Tibial artery (tissue), 4 donors: ENCODE measurements at places on chromosomes 6 and 20.

DNA sequence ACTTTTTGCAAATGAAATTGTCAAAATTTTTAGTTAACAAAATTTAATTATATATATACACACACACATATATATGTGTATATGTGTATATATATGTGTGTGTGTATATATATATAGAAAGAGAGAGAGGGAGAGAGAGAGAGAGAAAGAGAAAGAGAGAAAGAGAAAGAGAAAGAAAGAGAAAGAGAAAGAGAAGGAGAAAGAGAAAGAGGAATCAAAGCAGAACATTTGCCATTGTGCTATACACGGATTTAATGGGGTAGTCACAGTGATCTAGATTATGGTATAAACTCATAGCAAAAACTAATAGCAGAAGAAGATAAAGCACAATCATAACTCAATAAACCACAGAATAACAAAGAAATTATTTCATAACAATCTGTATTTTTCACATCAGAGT, 126.7 kb downstream of the DST start:
- DNase-seq: no peak

GRCh38 chr20:60465439-60465838, 507.2 kb downstream of the CDH26 start:
- no peak for DNase-seq

- no peak for DNase-seq
Measured at GRCh38 chr6:153401751-153402150, 270.7 kb upstream of the RGS17 start.

DNA sequence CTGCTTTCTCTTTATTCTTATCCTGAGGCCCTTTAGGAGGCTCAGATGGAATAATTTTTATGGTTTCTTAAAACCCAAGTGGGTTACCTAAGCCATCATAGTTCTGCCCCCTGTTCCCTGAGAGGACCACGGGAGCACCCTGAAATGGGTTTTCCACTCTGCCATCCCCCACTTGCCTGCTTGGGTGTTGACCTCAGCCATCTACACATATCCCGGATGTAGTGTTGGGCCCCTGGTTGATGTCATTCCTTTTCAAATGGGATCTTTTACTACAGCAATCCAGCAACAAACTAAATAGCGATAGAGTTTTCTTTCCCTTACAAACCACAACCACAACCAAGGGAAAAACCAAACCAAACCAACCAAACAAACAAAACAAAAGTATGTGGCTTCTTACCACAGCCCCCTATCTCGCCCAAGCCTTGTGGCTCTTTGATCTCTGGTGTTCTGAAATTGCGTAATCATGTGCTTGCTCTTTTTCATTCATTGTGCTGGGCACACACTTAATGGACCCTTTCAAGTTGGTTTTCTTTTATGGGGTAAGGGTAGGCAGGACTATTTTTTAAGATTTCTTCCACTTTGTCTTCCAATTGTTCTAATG, 154.9 kb downstream of the ESR1 start:
- DNase-seq: no peak

DNA sequence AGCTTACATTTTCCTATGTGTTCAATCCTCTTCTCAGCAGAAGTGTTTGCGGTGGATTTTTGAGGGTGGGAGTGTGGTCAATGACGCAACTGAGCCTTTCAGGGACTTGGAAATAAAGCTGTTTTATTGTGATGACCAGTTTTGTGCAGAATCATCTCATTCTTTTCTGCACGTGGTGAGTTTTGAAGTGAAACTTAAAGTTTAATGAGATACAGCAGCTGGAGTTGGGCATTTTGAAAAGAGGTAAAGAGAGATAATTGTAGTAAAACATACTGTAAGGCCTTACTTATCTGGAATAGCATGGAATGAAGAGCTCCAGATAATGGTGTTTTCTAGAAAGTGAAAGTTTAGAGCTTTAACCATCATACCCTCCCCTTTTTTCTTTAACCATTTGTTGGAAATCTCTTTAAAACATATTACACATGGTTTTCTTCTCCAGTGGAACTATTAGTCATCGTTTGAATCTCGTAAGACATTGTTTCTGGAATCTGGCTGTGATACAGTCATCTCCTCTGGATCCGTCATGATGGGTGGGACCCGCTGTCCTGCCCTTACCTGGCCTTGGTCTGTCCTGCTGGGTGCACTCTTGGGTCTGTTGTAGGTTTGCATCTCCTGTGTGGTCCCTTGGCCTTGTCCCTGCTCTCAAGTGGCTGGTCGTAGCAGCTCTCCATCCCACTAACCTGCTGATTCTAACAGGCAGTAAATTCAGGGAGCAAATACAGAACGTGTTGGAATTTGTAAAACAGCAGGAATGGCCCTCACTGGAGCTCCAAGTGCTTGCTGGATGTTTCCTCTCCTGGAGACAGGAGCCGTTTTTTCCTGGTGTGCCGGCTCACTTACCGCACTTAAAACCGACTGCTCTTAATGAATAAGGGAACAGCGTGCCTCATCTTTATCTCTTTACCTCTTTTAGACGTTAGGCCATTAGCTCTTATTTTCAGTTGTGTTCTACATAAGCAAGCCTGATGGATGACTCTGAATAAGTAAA, 29.8 kb downstream of the UST start:
- no peak for DNase-seq

- DNase-seq: no peak
Measured at GRCh38 chr20:39825950-39826349, 863.1 kb downstream of the MAFB start.

GRCh38 chr6:47221565-47221964, 88.1 kb downstream of the TNFRSF21 start:
- no peak for DNase-seq

- DNase-seq: no peak
Measured at GRCh38 chr6:104573350-104573749, 286.4 kb downstream of the HACE1 start.

DNA sequence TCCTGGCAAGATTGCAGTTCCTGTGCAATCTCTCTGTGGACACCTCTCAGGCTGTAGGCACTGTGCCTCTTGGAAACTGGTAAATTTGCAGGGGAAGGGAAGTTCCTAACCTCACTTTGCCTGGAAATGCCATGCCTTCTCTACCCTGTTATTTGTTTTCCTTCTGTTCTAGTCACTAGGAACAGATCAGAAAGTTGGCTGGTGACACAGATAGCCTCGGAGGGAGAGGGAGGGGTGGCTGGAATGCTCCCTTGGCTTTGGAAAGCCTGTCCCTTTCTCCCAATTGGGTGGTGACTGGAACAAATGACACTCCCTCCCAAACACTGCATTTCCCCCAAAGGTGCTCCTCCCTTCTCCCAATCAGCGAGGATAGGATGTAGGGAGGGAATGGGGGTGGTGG, 131.5 kb upstream of the F13A1 start:
- DNase-seq: no peak

GRCh38 chr20:49821381-49821780, 8.8 kb downstream of the SLC9A8 start:
- DNase-seq: no peak

DNA sequence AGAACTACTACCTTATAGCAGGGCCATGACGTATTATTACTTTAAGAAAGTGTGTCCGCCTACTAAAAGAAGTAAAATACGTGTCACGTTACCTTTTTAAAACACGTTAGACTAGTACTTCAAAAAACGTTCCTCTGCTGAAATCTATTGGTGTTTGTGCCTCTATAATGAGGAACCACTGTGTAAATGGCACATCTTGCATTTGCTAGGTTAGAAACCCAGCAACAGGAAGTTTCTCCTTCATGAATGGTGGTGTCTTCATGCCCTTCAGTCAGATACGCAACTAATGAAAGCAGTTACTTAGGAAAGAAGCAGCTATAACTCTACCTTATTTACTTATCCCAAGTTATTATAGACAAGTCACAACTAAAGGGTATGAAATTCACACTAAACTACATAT, 343.5 kb downstream of the RNGTT start:
- no peak for DNase-seq

DNA sequence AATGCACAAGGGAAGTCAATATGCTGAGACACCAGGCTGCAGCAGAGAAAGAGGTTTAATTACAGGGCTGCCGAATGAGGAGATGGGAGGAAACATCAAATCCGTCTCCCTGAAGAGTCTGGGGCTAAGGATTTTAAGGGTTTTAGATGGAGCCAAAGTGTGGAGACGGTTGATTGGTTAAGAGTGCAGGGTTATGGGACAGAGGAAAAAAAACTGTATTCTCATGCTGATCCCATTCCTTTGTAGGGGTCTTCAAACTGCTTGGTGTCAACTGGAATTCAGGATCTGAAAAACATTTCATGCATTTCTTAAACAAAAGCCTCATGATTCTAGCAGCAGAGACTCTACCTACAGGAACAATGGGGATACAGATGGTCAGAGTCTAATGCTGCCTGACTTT, 96.1 kb upstream of the SYNDIG1 start:
- DNase-seq: no peak
